ENCODE measurements at places on chromosomes 6 and 20. TPM values are rescaled to one million over a fixed set of nuclear protein-coding genes. Genes with fewer than 3 reads are reported as not detected.

SULF2 gene
- total RNA-seq = 36.4 TPM

IP6K3 gene
- not detected for total RNA-seq

RUNX2 gene
- total RNA-seq = 0.49 TPM

MUC22 gene
- not detected for total RNA-seq

RFX6 gene
- total RNA-seq = not detected

SLC17A1 gene
- not detected for total RNA-seq

LAMP5 gene
- total RNA-seq = 5.2 TPM

ARMH2 gene
- not detected for total RNA-seq

KIAA0408 gene
- total RNA-seq = 114 TPM

COL10A1 gene
- total RNA-seq = not detected

FUT9 gene
- 107 TPM for total RNA-seq

HLA-DOA gene
- 0.25 TPM for total RNA-seq

RSPO3 gene
- total RNA-seq = 34.4 TPM

ENPP4 gene
- 22.1 TPM for total RNA-seq

C20orf96 gene
- total RNA-seq = 11.1 TPM

SAMD10 gene
- total RNA-seq = 7.6 TPM

LGSN gene
- 0.25 TPM for total RNA-seq

SIGLEC1 gene
- 0.25 TPM for total RNA-seq

NOX3 gene
- not detected for total RNA-seq

GHRH gene
- not detected for total RNA-seq

SLC25A27 gene
- 26.1 TPM for total RNA-seq

OR2B6 gene
- total RNA-seq = not detected

SNTA1 gene
- total RNA-seq = 10.6 TPM

SMLR1 gene
- total RNA-seq = not detected

OR12D3 gene
- total RNA-seq = not detected

CYP21A2 gene
- 0.25 TPM for total RNA-seq

HLA-DRA gene
- total RNA-seq = 2.2 TPM

FOXS1 gene
- total RNA-seq = 0.74 TPM
